ENCODE measurements at places on chromosomes 2 and 18. TPM values are rescaled to one million over a fixed set of nuclear protein-coding genes. Genes with fewer than 3 reads are reported as not detected.

The MC5R gene
- not detected for total RNA-seq

The NEMP2 gene
- total RNA-seq: 5.1 TPM

The C2orf78 gene
- not detected for total RNA-seq

The VIT gene
- total RNA-seq: 48.2 TPM

Measured in subcutaneous adipose tissue (tissue), 4 donors.